ENCODE measurements at places on chromosomes 7 and 10. TPM values are rescaled to one million over a fixed set of nuclear protein-coding genes. Genes with fewer than 3 reads are reported as not detected.

- no peak for DNase-seq
Measured at GRCh38 chr7:87100326-87100725, 40.9 kb upstream of the ELAPOR2 start.

GRCh38 chr7:50335795-50336754 is 31.6 kb downstream of the IKZF1 start:
- no peak for DNase-seq

DNA sequence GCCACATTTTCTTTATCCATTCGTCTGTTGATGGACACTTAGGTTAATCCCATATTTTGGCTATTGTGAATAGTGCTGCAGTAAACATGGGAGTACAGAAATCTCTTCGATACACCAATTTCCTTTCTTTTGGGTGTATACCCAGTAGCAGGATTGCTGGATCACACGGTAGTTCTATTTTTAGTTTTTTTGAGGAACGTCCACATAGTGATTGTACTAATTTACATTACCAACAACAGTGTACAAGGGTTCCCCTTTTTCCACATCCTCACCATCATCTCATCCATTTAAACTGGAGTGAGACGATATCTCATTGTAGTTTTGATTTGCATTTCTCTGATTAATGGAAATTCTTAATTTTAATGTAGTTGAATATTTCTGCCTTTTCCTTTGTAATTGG is 19.3 kb downstream of the VKORC1L1 start:
- no peak for DNase-seq

Gene ZDHHC6
- total RNA-seq = 15.1 TPM

GRCh38 chr7:150778014-150778737 is 22.0 kb downstream of the TMEM176B start:
- no peak for DNase-seq

- no peak for DNase-seq
Measured at GRCh38 chr10:46294641-46295220, 7.9 kb downstream of the ANTXRL start.

Gene CDK14
- total RNA-seq = 0.38 TPM

- DNase-seq = no peak
Measured at GRCh38 chr10:72740528-72740927, 48.6 kb downstream of the MCU start.

All from esophagus squamous epithelium (tissue), 5 donors.